Fibroblast of skin of back (primary cell): ENCODE measurements at places on chromosomes 13 and 19.

- peak; percentile 34 for DNase-seq
Observed at GRCh38 chr13:110912651-110913051, 2.2 kb downstream of the ANKRD10 start.

GRCh38 chr13:50999641-51000040 is 90.0 kb downstream of the RNASEH2B start:
- DNase-seq, result no peak

GRCh38 chr13:67827992-67828391 is 597.9 kb upstream of the PCDH9 start:
- peak; percentile 9 for DNase-seq

DNA sequence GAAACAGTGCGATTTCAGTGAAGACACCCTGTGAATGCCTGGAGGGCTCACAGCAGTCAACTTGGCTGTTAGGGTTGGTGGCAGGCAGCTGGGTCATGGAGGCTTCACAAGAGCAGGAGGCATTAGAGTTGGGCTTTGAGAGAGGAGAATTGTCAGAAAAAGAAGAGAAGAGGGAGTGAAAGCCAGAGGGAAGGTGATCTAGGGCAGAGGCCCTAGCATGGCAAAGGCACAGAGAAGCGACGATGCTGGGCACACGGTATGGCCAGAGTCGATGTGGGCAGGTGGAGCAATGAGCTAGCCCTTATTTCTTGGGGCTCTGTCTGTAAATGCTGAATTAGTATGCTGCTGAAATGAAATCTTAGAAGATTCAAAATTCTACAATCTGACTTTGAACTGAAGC is 52.6 kb upstream of the OLFM4 start:
- DNase-seq, result no peak

- DNase-seq, result no peak
Observed at GRCh38 chr13:113087923-113088690, 17.5 kb upstream of the F7 start.

DNA sequence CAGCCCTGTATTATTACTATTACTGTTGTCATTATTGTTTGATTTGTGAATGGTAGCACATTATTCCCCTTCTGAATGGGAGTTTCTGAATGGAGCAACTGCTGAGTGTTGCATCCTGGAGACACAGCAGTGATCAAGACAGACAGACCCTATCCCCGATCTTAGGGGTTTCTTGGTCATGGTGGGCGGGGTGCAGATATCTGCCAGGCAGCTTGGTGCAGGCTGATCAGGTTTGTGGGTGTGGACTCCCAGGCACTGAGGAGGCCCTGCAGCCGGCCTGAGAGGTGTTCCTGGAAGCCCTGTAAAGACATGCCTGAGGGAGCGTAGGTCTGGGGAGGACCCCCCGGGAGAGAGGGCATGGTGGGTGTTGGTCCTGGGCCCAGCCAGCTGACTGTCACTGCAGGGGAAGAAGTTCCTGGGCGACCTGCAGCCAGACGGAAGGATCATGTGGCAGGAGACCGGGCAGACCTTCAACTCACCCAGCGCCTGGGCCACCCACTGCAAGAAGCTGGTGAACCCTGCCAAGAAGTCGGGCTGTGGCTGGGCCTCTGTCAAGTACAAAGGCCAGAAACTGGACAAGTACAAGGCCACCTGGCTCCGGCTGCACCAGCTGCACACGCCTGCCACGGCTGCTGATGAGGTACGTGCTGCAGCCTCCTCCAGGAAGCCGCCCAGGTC is 2.1 kb downstream of the MPND start:
- no peak for DNase-seq

- peak; percentile 97 for DNase-seq
Observed at GRCh38 chr19:10812902-10813404, 23.1 kb downstream of the TMED1 start.

- DNase-seq, result no peak
Observed at GRCh38 chr19:49599378-49600295, 8.7 kb downstream of the PRR12 start.

DNA sequence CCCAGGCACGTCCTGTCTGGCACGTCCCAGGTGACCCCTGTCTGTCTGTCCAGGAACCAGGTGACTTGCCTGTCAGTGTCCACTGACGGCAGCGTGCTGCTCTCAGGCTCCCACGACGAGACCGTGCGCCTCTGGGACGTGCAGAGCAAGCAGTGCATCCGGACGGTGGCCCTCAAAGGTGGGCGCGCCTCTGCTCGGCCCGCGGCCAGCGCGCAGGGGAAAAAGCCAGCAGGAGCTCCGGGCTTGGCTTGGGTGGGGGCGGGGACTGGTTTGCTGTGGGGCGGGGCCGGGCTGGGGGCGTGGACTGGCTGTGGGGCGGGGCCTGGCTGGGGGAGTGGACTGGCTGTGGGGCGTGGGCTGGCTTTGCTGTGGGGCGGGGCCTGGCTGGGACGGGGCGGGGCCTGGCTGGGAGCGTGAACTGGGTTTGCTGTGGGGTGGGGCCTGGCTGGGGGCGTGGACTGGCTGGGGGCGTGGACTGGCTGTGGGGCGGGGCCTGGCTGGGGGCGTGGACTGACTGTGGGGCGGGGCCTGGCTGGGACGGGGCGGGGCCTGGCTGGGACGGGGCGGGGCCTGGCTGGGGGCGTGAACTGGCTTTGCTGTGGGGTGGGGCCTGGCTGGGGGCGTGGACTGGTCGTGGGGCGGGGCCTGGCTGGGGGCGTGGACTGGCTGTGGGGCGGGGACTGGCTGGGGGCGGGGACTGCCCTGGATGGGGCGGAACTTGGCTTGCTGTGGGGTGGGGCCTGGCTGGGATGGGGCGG is 7.2 kb downstream of the WDR18 start:
- DNase-seq, result peak; percentile 27

- peak; percentile 65 for DNase-seq
Observed at GRCh38 chr13:101514695-101515275, 62.3 kb downstream of the ITGBL1 start.

DNA sequence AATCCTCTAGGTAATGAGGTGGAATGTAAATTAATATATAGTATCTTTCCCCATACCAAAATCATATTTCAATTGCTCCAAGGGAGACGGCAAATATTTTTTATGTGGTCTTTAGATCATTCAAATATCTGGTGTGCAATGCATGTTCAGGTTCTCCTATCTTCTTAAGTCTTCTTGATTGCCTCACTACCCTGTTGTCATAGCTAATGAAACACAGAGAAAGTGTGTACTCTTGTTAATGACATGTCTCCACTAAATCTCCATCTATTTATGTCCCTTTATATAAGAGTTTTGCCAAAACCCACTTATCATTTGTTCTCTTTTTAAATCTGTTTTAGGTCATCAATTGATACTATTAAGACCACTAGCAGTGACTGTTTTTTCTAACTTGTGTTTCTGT is 6.6 kb downstream of the STARD13 start:
- no peak for DNase-seq

- no peak for DNase-seq
Observed at GRCh38 chr13:87982400-87982799, 311.2 kb downstream of the SLITRK5 start.

GRCh38 chr13:30743319-30744055 is 8.1 kb downstream of the ALOX5AP start:
- DNase-seq, result peak; percentile 100

DNA sequence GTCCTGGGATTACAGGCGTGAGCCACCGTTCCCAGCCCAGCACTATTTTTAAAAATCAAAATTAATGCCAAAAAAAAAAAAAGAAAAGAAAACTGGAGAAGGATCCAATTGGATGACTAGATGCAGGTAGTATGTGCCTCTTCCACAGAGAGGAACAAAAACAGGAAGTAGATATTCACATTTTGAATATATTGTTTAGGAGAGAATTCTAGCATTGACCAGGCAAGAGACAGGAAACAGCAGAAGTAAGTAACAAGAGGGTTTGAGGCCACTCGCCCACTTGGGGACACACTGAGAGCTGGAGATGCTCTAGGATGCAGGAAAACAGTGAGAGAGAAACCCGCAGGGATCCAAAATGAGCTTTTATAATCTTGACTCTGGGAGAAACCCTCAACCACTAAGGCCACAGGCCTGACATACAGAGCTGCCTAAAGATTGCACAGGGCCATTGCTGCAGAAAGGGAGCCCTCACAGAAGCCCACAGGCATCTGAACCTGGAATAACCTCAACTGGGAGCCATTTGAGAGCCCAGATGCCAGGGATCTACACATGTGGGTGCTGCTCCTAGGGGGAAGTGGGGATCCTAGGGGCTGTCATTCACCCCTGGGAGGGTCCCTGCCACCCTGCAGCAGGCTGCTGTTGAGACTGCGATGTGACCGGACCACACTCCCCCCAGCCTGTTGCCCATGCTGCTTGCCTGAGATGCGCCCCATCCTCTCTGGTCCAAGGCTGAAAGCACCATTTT is 28.2 kb downstream of the IGFL2 start:
- DNase-seq, result no peak

GRCh38 chr13:93260591-93260990 is 34.0 kb downstream of the GPC6 start:
- DNase-seq, result peak; percentile 47

DNA sequence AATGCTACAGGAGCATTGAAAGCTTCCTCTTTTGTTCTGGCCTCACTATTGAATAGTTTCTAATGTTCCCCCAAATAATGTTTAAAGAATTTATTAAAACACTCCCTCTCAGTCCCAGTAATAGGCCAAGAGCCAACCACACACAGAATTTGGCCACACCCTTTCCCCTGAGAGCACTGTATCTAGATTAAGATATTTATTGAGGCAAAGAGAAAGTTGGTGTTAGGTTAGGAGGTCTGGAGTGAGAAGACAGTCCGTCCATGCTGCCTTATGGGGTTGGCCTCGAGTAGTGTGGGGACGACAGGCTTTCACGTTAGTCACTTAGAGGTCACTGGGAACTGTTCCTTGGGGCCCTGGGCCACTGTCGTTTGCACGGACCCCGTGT is 122.9 kb upstream of the RNF113B start:
- DNase-seq, result peak; percentile 36

DNA sequence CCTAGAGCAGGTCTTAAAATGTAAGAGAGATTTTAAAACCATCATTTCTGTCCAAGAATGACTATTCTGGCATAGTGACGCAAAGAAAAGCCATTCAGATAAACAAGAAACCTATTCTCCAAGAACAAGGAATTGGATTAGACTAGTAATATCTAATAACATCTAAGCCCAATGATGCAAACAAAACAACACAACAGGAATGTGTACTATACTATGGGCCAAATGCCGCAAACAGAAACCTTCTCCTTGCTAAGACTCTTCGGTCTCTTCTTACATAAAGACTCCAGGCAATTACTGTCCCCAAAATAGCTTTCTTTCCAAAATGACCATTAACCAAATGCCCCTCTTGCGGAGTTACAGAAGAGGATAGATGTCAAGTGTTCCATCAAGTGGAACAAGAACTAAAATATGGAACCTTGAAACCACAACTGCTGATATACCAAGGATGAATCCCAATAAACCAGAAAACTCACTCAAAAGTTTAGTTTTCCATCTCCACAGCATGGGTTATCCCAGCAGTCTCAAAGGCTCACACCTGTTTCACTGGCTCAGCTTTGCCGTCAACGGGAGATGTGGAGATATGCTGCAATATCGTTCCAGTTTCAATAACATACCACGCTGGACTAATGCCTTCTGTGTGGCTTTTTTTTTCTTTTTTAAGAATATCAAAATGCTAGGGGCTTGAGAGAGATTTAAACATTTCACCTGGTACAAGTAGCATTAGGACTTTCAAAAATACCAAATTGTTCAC is 76.2 kb downstream of the FOXO1 start:
- DNase-seq, result no peak

DNA sequence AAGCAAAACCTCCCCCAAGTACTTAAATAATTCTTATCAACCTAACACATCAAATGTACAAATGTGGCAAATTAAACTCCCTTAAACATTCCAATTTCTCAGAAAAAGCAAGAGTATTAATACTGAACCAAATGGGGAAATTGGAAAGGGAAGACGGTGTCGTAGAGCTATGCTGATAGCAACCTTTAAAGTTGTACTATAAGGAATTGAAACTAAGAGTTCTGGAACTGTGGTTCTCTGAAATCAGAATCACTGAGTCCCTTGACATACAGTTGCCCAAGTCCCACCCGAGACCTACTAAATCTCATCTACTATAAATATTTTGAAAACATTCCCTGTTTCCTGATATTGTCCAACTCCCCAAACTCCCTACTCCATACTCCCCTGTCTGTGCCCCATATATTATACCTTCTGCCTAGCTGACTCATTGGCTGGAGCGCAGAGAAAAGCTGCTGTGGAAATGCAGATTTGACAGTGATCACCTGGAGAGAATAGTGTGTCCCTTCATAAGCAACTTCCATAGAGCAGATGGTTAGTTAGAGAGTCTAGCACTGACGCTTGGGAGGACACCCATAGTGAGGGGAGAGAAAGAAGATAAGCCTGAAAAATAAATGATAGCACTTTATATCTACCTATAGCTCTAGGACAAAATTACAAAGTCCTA is 51.4 kb upstream of the ITM2B start:
- no peak for DNase-seq

GRCh38 chr13:38763446-38764381 is 76.8 kb downstream of the FREM2 start:
- DNase-seq, result peak; percentile 24

DNA sequence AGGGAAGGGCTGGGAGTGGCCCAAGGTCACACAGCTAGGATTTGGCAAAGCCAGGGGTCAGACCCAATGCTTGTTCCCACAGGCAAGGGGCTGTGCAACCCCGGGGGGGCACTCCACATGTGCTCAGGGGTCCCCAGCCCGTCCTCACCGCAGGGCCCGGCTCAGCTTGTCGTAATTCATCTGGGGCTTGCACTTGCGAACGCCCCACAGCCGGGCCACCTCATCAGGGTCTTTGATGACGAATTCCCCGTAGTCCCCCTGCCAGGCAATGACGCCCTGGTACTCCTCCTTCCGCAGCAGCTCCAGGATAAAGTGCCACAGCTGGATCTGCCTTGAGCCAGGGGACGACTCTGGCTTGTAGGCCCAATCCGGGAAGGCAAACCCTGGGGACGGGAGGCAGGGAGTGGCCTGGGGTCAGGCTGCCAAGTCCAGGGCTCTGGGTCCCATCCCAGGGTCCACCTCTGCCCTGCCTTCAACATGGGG is 4.7 kb downstream of the ERF start:
- no peak for DNase-seq

- DNase-seq, result peak; percentile 65
Observed at GRCh38 chr13:93227280-93227877, 772 bp downstream of the GPC6 start.

- no peak for DNase-seq
Observed at GRCh38 chr19:53795019-53795418, 29.1 kb downstream of the NLRP12 start.

GRCh38 chr13:32213626-32214025 is 101.5 kb downstream of the ZAR1L start:
- no peak for DNase-seq

GRCh38 chr19:31110336-31110735 is 238.9 kb downstream of the TSHZ3 start:
- peak; percentile 47 for DNase-seq

DNA sequence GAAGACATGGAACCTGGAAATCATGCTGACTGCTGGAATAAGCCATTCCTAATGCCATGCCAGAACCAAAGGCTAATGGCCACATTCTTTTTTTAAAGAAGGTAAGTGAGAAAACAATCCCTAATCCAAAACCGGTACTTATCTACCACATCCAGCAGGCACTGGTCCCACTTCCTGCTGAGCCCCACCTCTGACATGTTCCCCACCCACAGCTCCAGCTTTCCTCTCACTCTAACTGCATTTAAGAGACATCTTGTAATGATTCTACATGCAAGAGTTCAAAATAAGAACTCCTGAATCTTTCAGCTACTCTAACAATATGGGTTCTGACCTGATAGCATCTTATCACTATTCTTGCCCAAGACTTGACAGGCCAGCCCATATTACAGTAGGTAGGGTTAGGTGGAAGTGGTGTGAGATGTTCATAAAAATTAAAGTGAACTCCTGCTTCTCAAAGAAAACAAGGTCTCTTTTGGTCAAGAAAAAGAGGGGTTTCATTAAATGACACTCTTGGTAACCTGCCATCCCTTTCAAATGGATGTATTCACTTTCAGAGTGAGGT is 41.9 kb downstream of the N4BP2L2 start:
- DNase-seq, result no peak
